Posterior vena cava (tissue), 2 donors: ENCODE measurements at places on chromosomes 16 and 17.

DNA sequence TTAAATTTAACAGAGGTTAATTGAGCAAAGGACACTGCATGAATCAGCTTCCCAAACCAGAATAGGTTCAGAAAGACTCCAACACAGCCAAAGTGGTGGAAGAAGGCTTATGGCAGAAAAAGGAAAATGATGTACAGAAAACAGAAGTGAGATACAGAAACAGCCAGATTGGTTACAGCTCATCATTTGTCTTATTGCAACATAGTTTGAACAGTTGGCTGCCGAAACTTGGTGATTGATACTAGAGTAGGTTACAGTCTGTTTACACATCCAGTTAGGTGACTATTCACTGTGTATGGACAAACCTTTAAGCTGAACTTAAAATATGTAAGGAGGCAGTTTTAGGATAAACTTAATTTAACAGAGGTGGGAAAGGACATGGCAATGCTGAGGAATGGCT, 18.3 kb downstream of the TMEM100 start:
- DNase-seq, result no peak

DNA sequence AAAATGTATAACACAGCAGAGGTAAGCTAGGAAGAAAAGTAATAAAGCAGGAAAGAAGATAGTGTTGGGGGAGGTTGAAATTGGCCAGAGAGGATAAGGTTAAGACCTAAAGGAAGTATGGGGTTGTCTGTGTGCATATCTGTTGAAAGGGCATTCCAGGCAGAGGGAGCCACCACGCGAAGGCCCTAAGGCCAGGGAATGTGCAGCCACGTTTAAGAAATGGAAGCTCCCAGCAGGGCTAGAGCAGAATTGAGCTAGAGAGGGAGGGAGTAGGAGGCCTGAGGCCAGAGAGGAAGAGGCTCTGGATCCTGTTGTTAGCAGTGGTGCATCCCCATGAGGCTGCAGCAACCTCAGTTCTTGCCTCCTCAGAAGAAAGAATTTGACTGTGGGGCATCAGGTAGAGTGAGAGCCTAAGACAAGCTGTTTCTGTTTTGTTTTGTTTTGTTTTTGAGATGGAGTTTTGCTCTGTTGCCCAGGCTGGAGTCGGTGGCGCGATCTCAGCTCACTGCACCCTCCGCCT, 59.0 kb upstream of the CACNG5 start:
- DNase-seq, result no peak

DNA sequence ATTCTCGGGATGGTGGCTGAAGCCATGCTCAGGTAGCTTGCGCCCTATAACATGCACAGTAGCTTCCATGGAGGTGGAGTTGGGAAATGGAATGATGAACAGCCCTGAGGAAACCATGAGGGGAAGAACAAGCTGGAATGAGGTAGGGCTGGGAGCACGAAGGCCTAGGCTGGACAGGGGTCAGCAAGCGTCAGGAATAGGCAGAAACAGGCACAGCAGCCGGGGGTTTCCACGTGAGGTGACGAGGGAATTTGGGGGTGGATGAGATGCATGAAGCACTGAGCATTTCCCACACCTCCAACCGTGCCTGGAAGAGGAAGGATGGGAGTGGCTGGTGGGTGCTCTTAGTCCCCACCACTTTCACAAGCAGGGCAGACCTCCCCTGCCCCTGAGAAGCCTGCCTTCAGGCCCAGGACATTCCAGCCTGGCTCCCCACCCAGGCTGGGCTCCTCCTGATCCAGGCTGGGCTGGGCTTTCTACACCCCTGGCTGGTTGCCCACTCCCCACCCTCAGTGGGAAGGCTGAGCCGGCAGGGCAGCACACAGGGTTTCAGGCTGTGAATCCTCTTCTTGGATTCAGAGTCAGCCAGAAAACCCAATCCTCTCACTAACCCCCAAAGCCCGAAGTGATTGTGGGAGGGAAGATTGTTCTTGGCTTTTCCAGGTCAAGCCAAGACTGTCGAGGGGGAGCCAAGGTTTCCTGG, 21.9 kb downstream of the PLEKHG4 start:
- peak; percentile 93 for DNase-seq

DNA sequence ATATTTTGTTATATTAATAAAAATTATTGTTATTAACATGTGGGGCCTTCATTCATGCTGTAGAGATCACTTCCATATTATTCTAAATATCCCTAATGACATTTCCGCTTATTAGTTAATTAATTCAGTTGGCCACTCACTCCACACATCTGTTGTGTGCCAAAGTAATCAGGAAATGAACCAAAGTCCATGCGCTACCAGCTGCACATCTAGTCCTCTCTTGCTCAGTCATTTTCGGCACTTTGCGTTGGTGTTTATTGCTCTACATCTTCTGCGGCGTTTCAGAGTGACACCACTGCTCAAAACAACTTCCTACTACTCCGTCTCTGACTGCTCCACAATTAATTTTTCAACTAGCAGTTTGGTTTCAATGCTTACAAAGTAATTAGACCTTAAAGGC, 101.4 kb upstream of the ZFHX3 start:
- DNase-seq, result no peak

- DNase-seq, result peak; percentile 90
Measured at GRCh38 chr16:19804538-19805323, 79.9 kb downstream of the GPRC5B start.

DNA sequence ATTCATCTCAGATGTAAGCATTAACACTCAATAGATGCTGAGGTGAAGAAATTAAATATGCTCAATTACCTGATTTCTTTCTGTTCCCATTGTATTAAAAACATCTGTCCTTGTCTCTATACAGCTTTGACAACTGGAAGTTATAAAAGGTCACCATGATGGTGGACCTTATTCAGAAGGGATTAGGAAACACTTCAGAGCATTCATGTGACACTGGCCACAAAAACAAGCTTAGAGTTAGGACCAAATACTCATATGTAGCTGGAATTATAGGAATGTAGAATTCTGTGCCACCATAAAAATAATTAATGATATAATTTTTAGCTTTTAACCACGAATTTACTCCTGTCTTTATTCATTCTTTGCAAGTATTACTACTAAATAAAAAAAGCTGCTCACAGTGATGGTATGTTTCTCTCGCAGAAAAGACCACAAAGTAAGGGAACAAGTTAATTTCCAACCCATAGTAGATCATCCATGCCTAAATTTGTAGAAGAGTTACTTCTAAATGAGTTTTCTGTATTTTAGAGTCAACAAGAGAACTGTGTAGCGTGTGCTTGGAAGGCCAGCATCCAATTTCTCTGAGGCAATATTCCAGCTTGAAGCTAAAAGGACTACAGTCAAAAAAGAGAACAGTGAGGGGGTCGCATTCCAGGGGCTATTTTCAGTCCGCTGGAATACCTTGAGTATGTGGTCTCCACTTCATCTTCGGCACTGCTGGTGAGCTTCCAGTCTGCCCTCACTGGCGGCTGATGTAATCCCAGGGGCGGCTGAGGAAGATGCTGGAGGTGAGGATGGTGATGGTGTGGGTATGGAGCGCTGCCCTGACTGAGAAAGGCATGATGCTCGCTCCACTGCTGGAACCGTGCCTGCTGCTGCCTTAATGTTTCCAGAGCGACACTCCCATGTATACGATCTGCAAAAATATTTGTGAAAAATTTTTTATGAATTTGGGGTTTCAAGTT, 63.7 kb downstream of the CACNG1 start:
- no peak for DNase-seq

GRCh38 chr16:77986011-77986740, 36.2 kb upstream of the CLEC3A start:
- no peak for DNase-seq

GRCh38 chr16:75532791-75533190, 3.1 kb downstream of the CHST5 start:
- DNase-seq, result peak; percentile 60

DNA sequence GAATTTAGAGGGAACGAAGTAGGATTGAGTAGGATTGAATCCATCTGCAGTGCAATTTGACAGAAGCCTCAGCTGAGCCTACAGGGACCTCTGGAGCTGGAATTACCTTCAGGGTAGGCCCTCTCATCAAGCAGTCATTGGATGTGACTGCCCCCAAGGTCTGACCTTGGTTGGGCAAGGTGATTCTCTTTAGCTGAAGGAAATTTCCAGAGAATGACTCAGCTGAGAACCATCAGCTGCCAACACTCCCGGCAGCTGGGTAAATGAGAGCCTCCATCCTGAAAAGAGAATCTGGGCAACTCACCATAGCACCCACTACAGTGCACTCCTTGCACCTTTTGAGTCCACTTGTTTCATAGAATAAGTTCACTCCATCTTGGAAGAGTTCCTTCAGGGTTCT, 113.5 kb upstream of the MED13 start:
- no peak for DNase-seq

DNA sequence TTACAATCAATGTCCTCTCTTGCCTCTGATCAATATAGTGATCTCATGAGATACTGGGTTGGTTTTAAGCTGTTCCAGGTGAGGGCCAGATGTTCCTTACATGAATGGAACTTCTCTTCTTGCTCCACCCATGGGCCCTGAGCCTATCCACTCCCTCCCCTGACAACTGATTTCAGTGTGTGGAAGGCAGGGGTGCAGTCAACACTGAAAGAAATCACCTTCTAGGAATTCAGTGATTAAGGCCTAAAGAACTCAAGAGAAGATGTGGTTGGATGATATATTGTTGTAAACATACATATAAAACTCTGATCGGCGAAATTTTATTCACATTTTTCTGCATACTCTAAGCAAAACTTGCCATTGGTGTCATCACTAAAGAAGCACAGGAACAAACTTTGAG, 6.7 kb upstream of the GOSR2 start:
- no peak for DNase-seq

DNA sequence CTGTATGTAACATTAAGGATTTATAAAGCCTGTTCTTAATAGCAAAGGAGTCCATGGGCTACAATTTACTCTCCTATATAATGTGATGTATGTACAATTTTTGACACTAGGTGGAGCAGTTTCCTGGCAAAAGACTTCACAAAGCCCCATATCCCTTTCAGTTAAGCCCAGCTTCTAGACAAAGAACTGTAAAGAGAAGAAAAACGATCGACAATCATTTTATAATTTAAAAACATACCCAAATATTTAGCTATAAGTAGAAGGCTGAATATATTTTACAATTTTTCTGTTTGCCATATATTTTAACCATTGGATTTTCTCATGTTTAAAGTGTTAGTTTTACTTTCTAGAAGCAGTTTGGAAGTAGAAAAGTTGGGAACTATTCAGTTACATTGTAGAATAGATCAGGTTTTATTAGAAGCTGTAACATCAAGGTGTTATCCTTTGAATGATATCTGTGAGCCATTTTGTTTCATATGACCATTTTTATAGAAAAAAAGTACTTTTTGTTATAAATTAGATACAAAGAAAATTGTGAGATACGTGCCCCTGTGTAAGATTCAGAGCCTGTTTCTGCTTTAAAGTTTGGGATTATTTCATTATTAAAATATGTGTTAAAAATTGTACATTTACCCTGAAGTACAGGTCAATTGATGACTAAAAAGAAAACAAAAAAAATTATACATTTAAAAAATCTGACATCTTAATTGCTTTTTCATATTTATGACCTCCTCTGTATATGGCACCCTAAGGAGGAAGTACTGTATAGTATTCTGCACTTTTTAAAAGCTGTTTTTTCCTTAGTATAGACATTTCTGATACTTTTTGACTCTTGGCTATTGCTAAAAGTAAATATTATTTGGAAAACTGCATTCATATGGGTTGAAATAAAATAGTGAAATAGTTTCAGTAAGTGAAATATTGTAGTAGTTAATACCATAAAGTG, 46.3 kb downstream of the VMP1 start:
- no peak for DNase-seq
